ENCODE measurements at places on chromosomes 5 and 9.

GRCh38 chr5:178232124-178232919 lies at the start of gene PHYKPL:
Gene PHYKPL, minus strand, starts transcription at chr5:178232802. Its CDS starts 252 bp downstream, at chr5:178232550.
- peak; percentile 46 for DNase-seq

DNA sequence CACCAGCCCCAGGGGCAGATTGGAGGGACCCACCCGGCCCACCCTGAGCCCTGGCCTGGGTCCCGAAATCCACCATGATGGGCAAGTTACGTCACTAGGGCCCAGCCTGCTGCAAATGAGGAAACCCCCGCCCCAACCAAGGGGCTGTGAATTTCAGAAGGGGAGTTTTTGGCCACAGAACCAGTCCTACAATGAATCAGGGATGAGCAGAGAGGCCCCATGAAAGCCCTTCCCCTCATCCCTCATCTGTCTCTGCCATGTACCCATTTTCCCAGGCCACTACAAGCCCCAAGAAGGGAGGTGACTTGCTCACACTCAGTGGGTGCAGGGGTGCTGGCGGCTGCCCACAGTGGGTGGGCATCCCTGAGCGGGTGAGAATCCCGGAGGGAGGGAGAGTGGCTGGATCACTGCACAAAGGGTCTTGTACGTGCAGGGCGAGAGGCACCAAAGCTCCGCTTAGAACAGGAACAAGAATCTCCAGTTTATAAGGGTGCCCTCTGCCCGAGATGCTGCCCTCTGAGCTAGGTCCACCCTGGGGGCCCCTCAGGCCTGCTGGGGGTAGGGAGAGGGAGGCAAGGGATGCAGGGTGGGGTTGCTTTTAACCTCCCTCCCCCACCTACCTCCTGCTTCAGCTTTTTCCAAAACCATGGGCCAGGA lies 10.4 kb upstream of the TCF7 start:
- no peak for DNase-seq

GRCh38 chr9:92808726-92809451 lies 44.3 kb upstream of the BICD2 start:
- DNase-seq, result no peak

- no peak for DNase-seq
Measured at GRCh38 chr9:86846656-86847055, 100.7 kb downstream of the GAS1 start.

DNA sequence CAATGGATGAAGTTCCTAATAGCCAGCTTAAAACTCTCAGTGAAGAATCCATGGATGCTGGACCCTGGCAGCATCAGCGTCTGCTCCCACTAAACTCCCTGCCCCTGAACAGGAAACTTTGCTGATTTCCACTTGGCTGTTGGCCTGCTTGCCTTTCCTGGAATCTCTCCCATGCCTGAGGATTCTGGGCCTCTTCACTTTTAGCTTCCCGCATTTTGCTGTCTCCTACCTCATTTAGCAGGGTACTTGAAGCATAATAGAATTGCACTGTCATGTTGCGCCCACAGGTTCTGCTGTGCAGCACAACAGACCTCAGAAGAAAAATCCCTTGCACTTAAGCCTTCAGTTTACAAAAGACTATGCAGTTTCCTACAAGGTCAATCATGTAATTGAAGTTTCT lies 127.6 kb downstream of the DROSHA start:
- DNase-seq, result no peak

GRCh38 chr5:146426853-146427618 lies 20.1 kb upstream of the TCERG1 start:
- no peak for DNase-seq

DNA sequence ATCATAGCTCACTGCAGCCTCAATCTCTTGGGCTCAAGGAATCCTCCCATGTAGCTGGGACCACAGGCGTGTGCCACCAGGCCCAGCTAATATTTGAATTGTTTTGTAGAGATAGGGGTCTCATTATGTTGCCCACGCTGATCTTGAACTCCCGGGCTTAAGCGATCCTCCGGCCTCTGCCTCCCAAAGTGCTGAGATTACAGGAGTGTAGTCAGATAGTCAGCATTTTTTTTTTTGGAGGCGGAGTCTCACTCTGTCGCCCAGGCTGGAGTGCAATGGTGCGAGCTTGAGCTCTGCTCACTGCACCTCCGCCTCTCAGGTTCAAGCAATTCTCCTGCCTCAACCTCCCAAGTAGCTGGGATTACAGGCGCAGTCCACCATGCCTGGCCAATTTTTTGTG lies 1.6 kb upstream of the SAR1B start:
- DNase-seq, result no peak

GRCh38 chr9:117796681-117797080 lies 92.5 kb downstream of the TLR4 start:
- no peak for DNase-seq

GRCh38 chr5:169810524-169810923 lies 169.8 kb downstream of the INSYN2B start:
- no peak for DNase-seq

DNA sequence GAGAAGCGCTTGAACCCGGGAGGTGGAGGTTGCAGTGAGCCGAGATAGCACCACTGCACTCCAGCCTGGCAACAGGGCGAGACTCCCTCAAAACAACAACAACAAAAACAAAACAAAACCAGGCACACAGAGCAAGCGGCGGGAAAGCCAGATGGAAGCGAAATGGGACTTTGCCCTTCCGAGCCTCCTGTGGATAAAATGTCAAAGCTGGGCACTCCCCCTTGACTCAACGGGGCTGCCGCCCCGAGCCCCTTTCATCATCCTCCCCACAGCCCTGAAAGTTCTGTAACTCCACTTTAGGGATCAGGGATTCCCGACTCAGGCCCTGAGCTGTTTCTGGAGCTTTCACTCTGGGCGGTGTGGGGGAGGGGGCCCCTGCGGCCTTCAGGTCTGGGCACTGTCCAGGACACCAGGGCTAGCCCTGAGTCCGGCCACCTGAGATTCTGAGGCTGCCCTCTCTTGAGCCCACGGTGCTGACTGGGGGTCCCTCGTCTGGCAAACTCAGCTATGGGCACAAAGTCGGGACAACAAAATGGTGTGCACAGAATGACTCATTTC lies 30.6 kb upstream of the OBP2B start:
- DNase-seq, result no peak

- DNase-seq, result no peak
Measured at GRCh38 chr5:168827636-168828035, 248.5 kb upstream of the PANK3 start.

DNA sequence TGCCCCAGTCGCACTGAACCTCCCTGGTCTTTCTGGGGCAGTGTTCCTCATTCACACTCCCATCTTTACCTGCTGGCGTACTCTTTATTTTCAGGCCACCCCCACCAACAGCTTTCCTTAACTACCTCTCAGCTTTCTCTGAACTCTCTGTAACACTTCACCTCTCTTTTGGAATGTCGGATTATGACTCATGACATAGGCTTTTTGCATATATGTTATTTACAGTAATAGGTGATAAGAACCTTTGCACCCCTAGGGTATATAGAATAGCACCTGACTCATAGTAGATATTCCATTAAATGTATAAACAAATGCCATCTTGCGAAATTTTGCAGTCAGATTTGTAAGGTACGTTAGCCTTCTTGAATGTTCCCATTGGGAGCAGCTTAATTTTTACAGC lies 52.9 kb upstream of the MIER3 start:
- no peak for DNase-seq

- DNase-seq, result no peak
Measured at GRCh38 chr5:105903069-105903468, 1767.7 kb downstream of the EFNA5 start.

DNA sequence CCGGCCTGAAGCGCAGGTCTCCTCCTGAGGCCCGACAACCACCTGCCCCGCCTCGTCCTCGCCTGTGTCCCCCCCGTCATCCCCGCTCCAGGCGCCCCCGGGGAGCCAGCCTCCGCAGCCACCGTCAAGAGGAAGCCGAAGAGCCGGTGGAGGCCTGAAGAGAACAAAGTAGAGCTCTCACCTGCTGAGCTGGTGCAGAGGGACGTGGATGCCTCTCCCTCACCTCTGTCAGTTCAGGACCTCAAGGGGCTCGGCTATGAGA lies 169.9 kb downstream of the HINT1 start:
- no peak for DNase-seq

- DNase-seq, result no peak
Measured at GRCh38 chr9:99650187-99650874, 171.4 kb upstream of the NR4A3 start.
